Glomerular endothelial cell (primary cell): ENCODE measurements at places on chromosomes 2 and 18. TPM values are rescaled to one million over a fixed set of nuclear protein-coding genes. Genes with fewer than 3 reads are reported as not detected.

The MROH2A gene
- total RNA-seq: not detected in 2 replicates

GRCh38 chr2:62556086-62556485 is 50.1 kb upstream of the TMEM17 start:
- DNase-seq: no peak

GRCh38 chr2:9494081-9494480 is 19.7 kb downstream of the IAH1 start:
- no peak for DNase-seq

GRCh38 chr2:128162266-128162665 is 71.3 kb downstream of the UGGT1 start:
- no peak for DNase-seq

- peak; percentile 14 for DNase-seq
These were observed 191.9 kb downstream of the MYO3B start for GRCh38 chr2:170369894-170370293.

DNA sequence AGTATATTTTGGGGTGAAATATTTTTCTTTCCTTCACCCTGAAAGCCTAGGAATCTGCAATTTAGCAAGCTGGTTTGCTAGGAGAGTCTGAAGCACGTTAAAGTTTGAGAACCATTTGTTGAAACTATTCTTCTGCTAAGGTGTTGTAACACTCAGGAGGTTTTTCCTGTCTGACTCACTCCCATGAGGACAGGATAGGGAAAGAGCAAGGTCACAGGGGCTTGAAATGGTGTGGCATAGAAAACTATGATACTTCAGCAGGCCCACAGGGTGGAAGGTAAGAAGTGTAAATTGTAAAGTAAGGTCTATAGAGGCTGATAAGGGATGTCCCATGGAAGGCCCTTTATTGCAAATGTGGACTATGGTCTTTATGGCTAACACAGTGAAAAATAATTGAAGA is 177.7 kb upstream of the ZC3H15 start:
- no peak for DNase-seq
